ENCODE measurements at places on chromosomes 7 and 10. TPM values are rescaled to one million over a fixed set of nuclear protein-coding genes. Genes with fewer than 3 reads are reported as not detected.

GRCh38 chr7:19709249-19709578, 377 bp upstream of the POLR1F start:
- peaks cover 3% of the 10 kb centered on the region for H3K36me3 ChIP-seq
- peak overlapping the region; percentile 87 for H3K4me3 ChIP-seq
- DNase-seq, result no peak
- peak overlapping the region; percentile 70 for H3K27ac ChIP-seq

DNA sequence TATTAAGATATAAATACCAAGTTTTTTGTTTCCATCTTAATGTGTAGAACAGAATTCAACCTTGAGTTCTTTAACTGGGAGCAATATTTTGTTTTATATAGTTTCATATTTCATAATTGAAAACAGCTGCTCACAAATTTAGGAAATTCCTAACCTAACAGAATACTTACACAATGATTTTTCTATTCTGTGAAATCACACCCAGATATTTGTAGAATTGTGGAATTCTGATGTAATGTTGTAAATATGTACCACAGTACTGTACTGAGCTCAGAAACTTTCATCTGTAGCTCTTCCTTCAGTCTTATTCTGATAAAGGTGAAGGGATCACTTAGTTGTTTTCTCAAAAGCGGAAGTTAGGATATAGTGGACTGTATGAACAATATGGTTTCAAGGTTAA, 143.4 kb upstream of the GLI3 start:
- H3K27me3 ChIP-seq, result no peaks in the 10 kb centered on the region
- no peaks in the 10 kb centered on the region for H3K4me1 ChIP-seq
- no peak overlapping the region for H3K27ac ChIP-seq
- H3K4me3 ChIP-seq, result no peak overlapping the region
- no peak for DNase-seq

- no peak for DNase-seq
- peaks cover 70% of the 10 kb centered on the region for H3K4me1 ChIP-seq
- no peaks in the 10 kb centered on the region for H3K36me3 ChIP-seq
- H3K4me3 ChIP-seq, result no peak overlapping the region
These were observed 992.3 kb downstream of the KCNMA1 start for GRCh38 chr10:76645341-76645740.

DNA sequence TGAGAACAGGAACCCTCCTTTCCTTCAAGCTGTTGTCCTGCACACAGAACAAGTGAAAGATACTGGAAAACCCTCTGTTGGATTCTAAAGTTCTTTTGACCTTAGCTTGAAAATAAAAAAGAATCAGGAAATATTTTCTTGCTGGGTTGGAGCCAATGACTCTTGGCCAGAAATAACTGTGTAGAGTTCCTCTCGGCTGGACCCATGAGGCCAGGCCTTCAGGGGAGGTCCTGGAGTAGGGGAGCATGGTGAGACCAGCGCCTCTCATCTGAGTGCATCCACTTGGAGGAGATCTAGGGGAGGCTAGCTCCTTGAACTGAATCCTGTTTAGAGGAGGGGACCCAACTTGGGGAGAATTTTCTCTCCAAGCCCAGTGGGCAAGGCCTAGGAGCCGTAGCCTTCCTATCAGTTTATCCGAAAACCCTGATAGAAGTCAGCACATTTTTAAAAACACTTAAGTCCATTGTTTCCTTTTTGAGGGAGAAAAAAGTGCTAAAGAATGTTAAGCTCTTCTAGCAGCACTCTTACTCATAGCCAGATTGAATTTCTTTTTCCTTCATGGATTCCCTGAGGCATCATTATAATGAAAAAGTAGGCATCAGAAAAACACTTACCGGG, 635.7 kb upstream of the ANKRD30A start:
- H3K27ac ChIP-seq, result no peak overlapping the region
- DNase-seq, result no peak
- H3K27me3 ChIP-seq, result no peaks in the 10 kb centered on the region
- H3K4me3 ChIP-seq, result no peak overlapping the region
- no peaks in the 10 kb centered on the region for H3K4me1 ChIP-seq

DNA sequence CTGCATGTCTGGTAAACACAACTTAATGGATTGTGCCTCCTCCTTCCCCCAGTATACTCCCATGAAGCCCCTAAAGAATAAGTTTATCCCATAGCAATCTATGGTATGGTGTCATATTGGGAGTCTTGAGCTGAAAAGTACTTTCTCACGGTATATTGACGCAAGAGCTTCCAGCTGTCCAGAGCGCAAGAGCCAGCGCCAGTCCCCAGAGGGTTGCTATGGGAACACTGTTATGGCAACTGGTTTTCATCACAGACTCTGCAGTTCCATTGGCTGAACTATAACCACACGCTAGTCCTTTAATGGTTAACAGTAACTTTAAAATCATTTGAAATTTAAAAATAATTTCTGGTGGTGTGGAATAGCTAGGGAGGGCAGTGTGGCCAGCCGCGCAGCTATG, 46.9 kb downstream of the PRPF18 start:
- peaks cover 24% of the 10 kb centered on the region for H3K4me1 ChIP-seq
- H3K36me3 ChIP-seq, result peaks cover 4% of the 10 kb centered on the region
- DNase-seq, result peak; percentile 92
- peak overlapping the region; percentile 75 for H3K27ac ChIP-seq
- no peaks in the 10 kb centered on the region for H3K27me3 ChIP-seq

Gene OR2A1
- total RNA-seq, result not detected

DNA sequence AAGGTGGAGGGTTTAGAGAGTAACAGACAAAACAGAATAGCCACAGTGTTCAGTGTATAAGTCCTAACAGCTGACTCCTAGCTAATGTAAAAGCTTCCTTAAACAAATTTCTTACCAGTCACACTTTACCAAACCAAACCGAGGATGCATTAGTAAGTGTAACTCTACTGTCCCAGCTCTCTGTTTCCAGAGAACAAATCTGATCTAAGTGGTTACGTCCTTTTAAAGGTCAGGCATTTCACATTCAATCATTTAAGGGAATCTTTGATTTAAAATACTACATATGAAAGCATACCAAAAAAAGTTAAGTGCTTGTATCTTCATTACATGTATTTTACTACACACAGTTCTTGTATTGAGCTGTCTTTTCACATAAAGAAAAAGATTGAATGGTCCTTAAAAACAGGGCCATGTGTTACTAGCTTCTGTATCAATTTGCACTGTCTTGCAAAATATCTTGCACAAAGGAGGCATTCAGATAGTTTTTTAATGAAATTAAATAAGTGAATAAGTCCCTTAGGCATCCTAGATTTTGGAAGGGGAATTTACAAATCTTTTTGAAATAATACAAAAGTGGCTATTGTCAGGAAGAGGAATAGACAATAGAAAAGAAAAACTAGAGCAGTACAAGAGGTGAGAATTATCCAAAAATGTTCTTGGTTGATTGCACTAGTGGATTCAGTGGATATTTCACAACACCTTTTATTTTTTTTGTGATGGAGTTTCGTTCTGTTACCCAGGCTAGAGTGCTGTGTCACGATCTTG, 58.4 kb upstream of the SPOCK2 start:
- no peaks in the 10 kb centered on the region for H3K36me3 ChIP-seq
- H3K4me3 ChIP-seq, result no peak overlapping the region
- no peak for DNase-seq
- no peaks in the 10 kb centered on the region for H3K4me1 ChIP-seq
- no peaks in the 10 kb centered on the region for H3K27me3 ChIP-seq

DNA sequence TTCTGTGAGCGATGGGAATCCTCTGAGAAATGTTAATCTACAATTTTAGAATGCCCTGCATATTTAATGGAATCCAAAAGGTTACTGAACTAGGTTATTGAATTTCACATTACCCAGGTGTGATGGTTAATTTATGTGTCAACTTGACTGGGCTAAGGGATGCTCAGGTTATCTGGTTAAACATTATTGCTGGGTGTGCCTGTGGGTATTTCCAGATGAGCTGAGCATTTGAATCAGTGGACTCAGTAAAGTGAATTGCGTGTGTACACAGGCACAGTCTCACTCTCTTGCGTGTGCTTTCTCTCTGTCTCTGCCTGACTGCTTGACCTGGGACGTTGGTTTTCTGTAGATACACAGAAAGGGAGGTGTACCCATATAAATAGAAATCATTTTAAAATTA, 21.7 kb downstream of the RNF32 start:
- no peak overlapping the region for H3K27ac ChIP-seq
- H3K4me1 ChIP-seq, result no peaks in the 10 kb centered on the region
- H3K36me3 ChIP-seq, result no peaks in the 10 kb centered on the region

DNA sequence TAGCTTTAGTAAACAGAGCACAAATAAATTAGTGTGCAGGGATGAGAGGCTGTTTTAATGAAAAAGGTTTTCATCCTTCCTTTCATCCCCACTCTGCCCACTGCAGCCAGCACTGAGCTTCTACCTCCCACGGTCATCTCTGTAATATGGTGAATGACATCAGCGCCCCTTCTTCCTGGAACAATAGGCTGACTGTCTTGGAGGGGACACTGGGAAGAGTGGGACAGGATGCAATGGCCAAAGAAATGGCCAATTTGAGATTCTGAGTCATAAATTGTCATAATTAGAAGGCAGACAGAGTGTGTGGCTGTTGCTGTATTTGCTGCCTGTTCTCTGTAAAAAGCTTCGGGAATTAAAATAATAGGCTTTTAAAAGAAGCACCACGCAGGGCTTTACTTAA, 126.7 kb upstream of the CALN1 start:
- no peak for DNase-seq
- no peaks in the 10 kb centered on the region for H3K36me3 ChIP-seq
- H3K27ac ChIP-seq, result no peak overlapping the region
- no peaks in the 10 kb centered on the region for H3K27me3 ChIP-seq
- H3K4me1 ChIP-seq, result no peaks in the 10 kb centered on the region

All from sigmoid colon (tissue), 7 donors.